Upper lobe of right lung (tissue), 1 donor: ENCODE measurements at places on chromosomes 2 and 18.

DNA sequence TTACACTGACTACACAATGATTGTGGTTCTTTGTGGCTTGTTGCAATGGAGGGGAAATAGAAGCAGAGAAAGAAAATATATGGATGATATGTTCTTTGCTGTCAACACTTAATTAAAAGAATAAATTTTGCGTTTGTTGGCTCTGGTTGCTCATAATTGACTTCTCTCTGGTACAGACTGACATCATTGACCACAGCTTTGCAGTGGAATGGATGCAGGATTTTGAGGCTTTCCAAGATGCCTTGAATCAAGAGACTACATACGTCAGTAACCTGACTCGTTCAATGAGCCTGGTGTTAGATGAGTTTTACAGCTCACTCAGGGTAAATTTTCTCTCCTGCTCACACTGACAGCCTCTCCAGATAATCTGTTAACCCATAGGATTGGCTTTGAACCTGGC lies 9.9 kb downstream of the GPN1 start:
- H3K27ac ChIP-seq, result no peak overlapping the region
- no peaks in the 10 kb centered on the region for H3K27me3 ChIP-seq
- no peak overlapping the region for H3K4me3 ChIP-seq

DNA sequence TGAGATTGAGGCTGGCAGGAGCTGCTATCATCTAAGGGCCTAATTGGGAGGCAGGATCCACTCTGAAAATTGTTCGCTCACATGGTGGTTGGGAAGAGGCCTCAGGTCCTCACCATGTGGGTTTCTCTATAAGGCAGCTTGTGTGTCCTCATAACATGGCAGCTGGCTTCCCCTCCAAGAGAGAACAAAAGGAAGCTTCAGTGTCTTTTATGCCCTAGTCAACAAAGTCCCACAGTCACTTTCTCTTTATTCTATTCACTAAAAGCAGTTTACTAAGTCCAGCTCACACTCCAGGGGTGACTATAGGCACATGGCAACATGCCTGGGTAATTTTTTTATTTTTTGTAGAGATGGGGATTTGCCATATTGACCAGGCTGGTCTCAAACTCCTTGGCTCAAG lies 5.8 kb upstream of the ITGAV start:
- no peaks in the 10 kb centered on the region for H3K27me3 ChIP-seq
- no peaks in the 10 kb centered on the region for H3K36me3 ChIP-seq
- no peak overlapping the region for H3K27ac ChIP-seq
- DNase-seq, result no peak

- no peak overlapping the region for H3K27ac ChIP-seq
- DNase-seq, result no peak
- H3K4me3 ChIP-seq, result no peak overlapping the region
- no peaks in the 10 kb centered on the region for H3K4me1 ChIP-seq
Observed at GRCh38 chr2:2286592-2286991, 44.5 kb downstream of the MYT1L start.

DNA sequence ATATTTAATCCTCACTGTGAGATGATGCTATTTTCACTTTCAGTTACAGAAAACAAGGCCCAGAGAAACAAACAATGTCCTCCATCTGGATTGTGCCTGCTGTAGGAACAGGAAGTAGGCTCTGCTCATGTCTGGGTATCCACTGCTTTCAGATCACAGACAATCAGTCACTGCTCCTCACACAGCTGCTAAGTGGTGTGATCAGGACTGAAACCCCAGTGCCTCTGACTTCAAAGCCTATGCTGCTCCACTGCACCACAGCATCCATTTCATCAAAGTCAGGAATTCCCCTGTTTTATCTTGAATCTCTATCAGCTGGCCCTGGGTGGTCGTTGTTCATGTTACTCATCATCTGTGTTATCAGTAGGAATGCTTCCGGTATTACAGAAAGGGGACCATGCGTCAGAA lies 303.8 kb upstream of the TRIB2 start:
- H3K27me3 ChIP-seq, result no peaks in the 10 kb centered on the region
- DNase-seq, result no peak
- H3K27ac ChIP-seq, result no peak overlapping the region
- no peaks in the 10 kb centered on the region for H3K4me1 ChIP-seq
- H3K36me3 ChIP-seq, result no peaks in the 10 kb centered on the region
- H3K4me3 ChIP-seq, result no peak overlapping the region

DNA sequence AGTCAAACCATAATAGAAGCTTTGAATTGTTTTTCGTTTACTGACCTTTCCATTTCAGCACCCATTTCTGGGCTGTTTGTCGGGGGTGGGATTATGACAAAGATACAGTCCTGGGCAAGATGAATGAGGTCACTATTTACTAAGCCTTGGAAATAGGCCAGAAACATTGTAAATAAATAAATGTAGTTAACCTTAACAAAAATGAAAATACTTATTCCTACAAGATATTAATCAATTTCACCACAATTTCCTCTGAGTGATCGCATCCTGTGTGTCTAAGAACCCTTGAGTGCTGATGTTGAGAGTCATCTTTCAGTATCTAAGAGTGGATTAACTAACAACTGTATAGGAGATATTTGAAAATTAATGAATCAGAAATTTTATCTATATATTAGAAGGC lies 14.0 kb downstream of the ITGA4 start:
- no peaks in the 10 kb centered on the region for H3K27me3 ChIP-seq
- DNase-seq, result no peak
- H3K27ac ChIP-seq, result no peak overlapping the region

DNA sequence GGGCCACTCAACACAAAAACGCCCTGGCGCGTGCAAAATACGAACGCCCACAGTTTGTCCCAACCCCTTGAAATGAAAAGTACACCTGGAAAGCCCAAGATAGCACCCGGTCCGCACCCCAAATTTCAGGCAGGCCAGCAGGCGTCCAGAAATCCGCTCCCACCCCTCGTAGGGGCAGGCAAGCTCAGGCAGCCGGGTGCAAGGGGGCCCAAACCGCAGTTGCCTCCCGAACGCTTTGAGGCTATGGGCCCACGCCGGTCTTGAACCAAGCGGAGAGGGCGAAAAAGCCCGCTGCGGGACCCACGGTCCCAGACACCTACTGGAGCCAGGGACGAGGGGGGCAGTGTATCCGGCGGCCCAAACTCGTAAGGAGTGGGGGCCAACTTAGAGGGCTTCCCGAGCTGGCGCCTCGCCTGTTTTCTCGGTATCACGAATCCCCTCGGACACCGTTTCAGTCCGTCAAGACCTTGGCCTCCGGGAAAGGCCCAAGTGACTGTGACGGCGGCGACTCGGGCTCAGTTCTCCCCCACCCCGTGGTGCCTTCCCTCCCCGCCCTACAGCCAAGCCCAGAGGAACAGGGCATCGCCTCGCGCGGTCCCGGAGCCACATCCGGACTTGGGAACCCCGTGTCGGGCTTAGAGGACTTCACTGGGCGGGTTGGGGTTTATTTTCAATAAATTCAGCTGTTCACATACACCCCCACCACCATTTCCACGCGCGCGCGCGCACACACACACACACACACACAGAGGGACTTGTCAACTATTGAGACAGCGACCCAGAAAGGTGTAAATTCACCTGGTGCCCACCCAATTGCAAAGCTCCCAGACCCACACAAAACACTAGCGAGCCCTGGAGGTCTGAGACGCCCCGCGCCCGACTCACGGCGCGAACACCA lies 6.2 kb upstream of the SATB2 start:
- no peaks in the 10 kb centered on the region for H3K36me3 ChIP-seq
- H3K27me3 ChIP-seq, result peaks cover 90% of the 10 kb centered on the region
- H3K4me1 ChIP-seq, result peaks cover 20% of the 10 kb centered on the region
- no peak overlapping the region for H3K27ac ChIP-seq
- no peak for DNase-seq

- peak within 1 kb of the TSS; percentile 48 for H3K4me3 ChIP-seq
- peak; percentile 88 for DNase-seq
- H3K27me3 ChIP-seq, result peaks cover 30% of the 10 kb centered on the region
Observed at GRCh38 chr18:4455113-4455811, at the start of gene DLGAP1. TSS of gene DLGAP1 (minus strand) at chr18:4455307.

DNA sequence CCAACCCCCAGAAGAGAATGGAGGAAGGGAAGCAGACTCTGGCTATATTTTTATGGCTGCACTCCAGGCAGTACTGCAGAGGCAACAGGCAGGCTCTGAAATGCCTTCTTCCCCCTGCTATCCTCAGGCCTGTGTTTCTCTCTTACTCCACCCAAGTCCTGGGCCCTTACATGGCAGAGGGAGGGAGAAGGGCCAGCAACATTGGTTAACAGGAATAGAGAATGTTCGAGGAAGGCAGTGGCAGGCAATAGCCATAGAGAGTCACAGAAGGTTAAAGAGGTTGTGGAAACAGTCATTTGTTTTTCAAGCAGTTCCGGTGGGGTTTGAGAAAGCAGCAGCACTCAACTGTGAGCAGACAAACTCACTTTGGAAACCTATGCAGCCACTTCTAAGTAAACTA lies 15.1 kb upstream of the DARS1 start:
- no peak overlapping the region for H3K4me3 ChIP-seq
- DNase-seq, result no peak
- no peak overlapping the region for H3K27ac ChIP-seq
- no peaks in the 10 kb centered on the region for H3K27me3 ChIP-seq
- no peaks in the 10 kb centered on the region for H3K4me1 ChIP-seq
- no peaks in the 10 kb centered on the region for H3K36me3 ChIP-seq

DNA sequence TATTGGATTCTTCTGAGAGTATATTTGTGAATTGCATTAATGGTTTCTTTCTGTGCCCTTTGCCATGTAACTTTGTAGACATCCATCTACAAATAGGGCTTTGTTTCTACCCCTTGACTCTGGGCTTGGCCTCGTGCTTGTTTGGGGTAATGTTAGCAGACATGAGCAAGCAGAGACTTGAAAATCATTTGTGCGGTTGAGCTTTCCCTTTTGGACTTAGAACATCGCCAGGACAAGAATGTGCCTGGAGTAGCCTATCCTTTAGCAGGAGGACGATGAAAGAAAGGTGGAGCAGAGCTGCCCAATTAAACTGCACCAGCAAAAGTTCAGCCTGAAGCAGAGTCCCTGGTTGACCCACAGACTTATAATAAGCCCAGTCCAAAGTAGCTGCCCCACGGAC lies 785.9 kb downstream of the EPHA4 start:
- no peaks in the 10 kb centered on the region for H3K4me1 ChIP-seq
- H3K27me3 ChIP-seq, result no peaks in the 10 kb centered on the region
- no peak for DNase-seq

GRCh38 chr2:232292395-232293154 lies 86.0 kb upstream of the ALPP start:
- H3K27ac ChIP-seq, result no peak overlapping the region
- no peak overlapping the region for H3K4me3 ChIP-seq
- no peaks in the 10 kb centered on the region for H3K27me3 ChIP-seq

- no peak for DNase-seq
- H3K36me3 ChIP-seq, result no peaks in the 10 kb centered on the region
- H3K27ac ChIP-seq, result no peak overlapping the region
- no peaks in the 10 kb centered on the region for H3K4me1 ChIP-seq
- H3K27me3 ChIP-seq, result no peaks in the 10 kb centered on the region
Observed at GRCh38 chr2:104649866-104650265, 204.0 kb upstream of the POU3F3 start.

- peak overlapping the region; percentile 40 for H3K27ac ChIP-seq
- peaks cover 18% of the 10 kb centered on the region for H3K4me1 ChIP-seq
- no peak for DNase-seq
- H3K27me3 ChIP-seq, result no peaks in the 10 kb centered on the region
- H3K4me3 ChIP-seq, result no peak overlapping the region
Observed at GRCh38 chr2:109609352-109610024, 4.3 kb downstream of the SEPTIN10 start.

GRCh38 chr18:55743736-55744135 lies 155.7 kb upstream of the TCF4 start:
- no peaks in the 10 kb centered on the region for H3K27me3 ChIP-seq
- H3K27ac ChIP-seq, result no peak overlapping the region
- no peak for DNase-seq
- H3K4me1 ChIP-seq, result no peaks in the 10 kb centered on the region
- no peaks in the 10 kb centered on the region for H3K36me3 ChIP-seq

GRCh38 chr2:85189606-85190270 lies 56.5 kb downstream of the TCF7L1 start:
- H3K4me3 ChIP-seq, result no peak overlapping the region
- H3K27me3 ChIP-seq, result no peaks in the 10 kb centered on the region
- no peak for DNase-seq
- no peak overlapping the region for H3K27ac ChIP-seq

- no peak for DNase-seq
- H3K27ac ChIP-seq, result no peak overlapping the region
- no peaks in the 10 kb centered on the region for H3K36me3 ChIP-seq
Observed at GRCh38 chr2:7384773-7385349, 467.6 kb downstream of the RNF144A start.

GRCh38 chr2:41605311-41605710 lies 442.5 kb upstream of the PKDCC start:
- no peak overlapping the region for H3K27ac ChIP-seq
- H3K36me3 ChIP-seq, result no peaks in the 10 kb centered on the region

DNA sequence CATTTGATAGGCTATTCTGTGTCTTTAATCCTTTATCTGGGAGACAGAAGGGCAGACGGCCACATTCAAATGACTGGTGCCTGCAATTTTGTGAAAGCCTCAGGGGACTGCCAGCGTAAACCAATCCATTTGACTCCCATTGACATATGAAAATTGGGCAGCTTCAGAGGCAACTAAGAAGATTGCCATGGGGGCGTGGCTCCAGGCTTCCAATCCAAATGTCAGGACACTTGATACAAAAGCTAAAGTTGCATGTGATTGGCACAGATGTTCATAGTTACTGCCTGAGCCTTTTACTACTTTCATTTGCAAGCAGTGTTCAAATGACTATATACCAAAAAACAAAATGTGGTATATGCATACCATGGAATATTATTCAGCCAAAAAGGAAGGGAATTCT lies 42.0 kb downstream of the SPC25 start:
- H3K4me3 ChIP-seq, result no peak overlapping the region
- DNase-seq, result no peak
- no peak overlapping the region for H3K27ac ChIP-seq
- no peaks in the 10 kb centered on the region for H3K4me1 ChIP-seq

DNA sequence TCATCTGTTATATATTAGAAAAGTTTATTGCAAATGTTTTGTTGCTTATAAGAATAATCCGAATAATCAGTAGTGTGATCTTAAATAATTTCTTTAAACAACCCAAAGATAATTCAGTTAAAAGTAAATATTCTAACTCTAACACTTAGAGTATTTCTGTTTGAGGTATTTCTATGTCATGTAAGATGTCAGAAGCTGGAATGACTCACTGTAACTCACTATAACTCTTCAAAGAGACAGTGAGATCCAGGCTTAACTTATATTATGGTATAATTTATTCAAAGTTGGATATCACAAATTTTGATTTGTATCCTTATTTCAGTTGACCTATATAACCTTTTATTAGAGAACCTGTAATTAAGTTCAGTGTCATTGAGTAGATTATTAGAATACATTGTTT lies 6.9 kb downstream of the MBD5 start:
- H3K4me3 ChIP-seq, result no peak overlapping the region
- H3K36me3 ChIP-seq, result peaks cover 3% of the 10 kb centered on the region
- H3K4me1 ChIP-seq, result peaks cover 21% of the 10 kb centered on the region
- H3K27ac ChIP-seq, result no peak overlapping the region
- H3K27me3 ChIP-seq, result no peaks in the 10 kb centered on the region

GRCh38 chr2:27907547-27907946 lies 17.0 kb downstream of the BABAM2 start:
- no peaks in the 10 kb centered on the region for H3K36me3 ChIP-seq
- no peaks in the 10 kb centered on the region for H3K27me3 ChIP-seq
- H3K4me3 ChIP-seq, result no peak overlapping the region
- H3K27ac ChIP-seq, result no peak overlapping the region
- H3K4me1 ChIP-seq, result no peaks in the 10 kb centered on the region
- no peak for DNase-seq

- no peaks in the 10 kb centered on the region for H3K4me1 ChIP-seq
- no peak for DNase-seq
- no peak overlapping the region for H3K4me3 ChIP-seq
- no peak overlapping the region for H3K27ac ChIP-seq
- H3K36me3 ChIP-seq, result no peaks in the 10 kb centered on the region
Observed at GRCh38 chr2:204312105-204312504, 233.2 kb upstream of the PARD3B start.

- no peak overlapping the region for H3K4me3 ChIP-seq
- H3K36me3 ChIP-seq, result no peaks in the 10 kb centered on the region
- H3K27ac ChIP-seq, result no peak overlapping the region
- peaks cover 13% of the 10 kb centered on the region for H3K4me1 ChIP-seq
Observed at GRCh38 chr2:69010437-69011194, 2.4 kb upstream of the ANTXR1 start.
